NCI-H1930 (cell line): ENCODE measurements at places on chromosomes 7 and 10.

DNA sequence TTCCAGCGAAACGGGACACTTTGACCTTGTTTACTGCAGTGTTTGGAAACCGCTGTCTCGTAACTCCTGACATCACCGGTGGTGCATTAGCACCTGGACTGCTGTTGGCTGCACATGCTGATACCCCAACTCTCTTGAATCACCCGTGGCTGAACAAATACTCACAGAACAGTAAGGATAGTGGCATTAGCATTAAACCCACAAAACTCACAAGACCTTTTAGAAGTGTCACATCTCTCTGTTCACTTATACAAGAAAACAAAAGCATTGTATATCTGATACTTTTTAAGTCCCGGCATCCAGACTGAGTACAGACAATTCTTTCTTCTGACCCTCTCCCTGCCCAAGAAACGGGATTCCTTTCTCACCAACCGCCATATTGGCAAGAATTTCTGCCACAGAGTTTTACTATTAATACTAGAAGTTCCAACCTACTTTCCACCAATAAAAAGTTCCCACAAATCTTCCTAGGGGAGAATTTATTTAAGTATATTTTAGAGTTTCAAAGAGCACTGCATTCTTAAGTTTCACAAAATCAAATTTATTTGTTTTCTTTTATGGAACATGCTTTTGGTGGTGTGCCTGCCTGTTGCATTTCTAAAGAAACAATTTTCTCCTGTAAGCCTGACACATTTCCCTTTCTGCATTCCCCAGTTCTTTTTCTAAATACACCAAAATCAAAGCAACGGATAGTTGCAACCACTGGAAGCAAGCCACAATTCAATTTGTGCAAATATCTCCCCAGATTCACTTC, 208.4 kb upstream of the KLF14 start:
- no peak for DNase-seq

DNA sequence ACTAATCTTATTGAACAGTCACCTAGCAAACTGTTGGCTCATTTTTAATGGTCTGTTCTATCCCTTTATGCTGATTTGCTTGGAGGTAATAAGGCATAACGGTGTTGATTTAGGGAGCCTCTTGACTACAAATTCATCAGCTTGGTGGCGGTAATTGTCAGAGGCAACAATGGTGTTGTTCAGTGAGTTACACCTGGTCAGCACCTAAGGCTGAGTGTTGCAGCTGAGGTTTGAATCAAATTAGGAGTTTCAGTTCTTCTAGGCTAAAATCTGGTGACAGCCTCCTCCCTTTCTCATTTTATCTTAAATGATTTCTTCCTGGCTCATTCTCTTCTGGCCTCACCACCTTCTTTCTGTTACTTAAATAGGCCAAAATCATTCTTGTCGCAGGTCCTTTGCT, 42.3 kb upstream of the SP8 start:
- no peak for DNase-seq

GRCh38 chr10:85661123-85661522, 705.5 kb downstream of the GRID1 start:
- DNase-seq: no peak

DNA sequence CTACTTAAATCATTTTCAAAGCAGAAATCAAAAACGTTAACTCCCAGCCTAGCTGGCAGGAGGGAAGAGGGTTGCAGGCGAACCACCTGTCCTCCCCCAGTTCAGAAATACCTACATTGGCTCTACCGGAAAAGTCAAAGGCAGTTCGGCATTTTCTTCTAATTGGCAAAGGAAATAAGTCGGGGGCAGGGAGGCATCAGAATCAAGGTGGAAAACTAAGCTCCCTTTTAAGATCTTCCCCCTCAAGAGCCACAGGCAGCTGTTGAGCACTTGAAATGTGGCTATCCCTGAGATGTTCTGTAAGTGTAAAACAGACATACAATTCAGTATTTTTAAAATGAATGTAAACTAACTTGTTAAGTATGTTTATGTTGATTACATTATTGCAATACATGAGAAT, 957 bp upstream of the ELMO1 start:
- no peak for DNase-seq

DNA sequence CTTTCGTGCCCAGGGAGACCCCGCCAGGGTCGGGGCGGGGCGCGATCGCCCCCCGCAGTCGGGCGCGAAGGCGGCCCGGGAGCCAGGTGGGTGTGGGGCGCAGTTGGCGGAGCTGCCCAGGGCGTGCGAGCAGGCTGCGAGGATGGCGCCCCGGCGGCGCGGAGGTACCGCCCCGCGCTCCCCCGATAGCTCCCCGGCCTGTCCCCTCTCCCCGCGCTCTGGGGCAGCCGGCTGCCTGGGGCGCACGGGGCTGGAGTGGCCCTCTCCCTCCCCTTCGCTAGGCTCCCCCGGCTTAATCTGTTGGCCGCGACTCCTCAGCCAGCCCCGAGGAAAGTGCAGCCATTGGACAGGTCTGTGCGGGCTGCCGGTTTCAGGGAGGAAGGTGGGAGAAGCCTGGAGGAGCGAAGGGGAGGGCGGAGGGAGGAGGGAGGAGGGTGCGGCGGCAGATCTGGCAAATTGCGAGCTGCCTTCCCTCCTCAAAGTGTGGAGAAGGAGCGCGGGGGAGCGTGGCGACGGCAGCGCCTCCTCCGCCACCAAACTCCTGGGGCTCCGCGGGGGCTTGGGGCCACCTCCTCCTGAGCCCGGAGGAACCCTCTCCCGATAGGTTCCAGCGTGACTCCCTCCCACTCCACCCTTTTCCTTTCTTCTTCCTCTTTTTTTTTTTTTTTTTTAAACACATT, 361 bp upstream of the PLXDC2 start:
- DNase-seq: no peak
